ENCODE measurements at places on chromosomes 2 and 18.

DNA sequence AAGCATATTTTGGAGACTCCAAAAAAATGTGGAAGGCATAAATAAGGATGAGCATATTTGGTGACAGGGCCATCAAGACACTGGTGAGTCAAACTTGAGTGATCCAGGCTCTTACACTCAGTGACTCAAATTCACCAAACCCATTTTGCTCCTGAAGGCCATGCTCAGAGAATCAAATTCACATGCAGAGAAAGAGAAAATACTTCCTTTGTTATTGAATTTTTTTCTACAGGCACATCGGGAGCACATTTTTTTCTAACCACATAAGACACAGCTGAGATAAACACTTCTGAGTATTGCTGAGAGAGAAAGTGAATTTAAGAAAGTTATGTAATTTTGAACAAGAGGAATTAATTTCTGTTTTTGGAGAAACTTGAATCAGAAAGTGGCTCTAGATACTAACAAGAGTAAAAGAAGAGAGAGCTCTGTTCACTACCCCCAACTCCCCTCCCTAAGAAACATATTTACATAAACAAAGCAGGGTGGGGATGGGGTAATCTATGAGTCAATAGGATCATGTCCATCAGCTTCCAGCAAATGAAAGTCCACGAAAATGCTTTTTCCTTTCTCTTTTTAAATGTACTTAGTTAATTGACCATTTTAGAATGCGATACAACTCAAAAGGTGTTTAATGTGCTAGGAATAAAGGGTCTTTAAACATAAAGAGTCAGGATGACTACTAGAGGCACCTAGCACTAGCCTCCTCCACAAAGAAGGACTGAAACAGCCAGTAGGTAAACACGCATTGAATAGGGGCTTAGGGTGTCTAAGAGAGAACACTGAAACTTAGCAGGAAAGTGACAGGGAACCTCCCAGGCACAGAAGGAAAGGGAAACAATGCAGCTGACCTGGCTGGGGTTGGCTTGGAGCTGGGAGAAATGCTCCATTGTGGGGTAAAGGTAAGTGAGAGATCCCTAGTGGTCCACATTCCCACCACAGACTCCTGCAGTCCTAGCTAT lies 152.3 kb downstream of the KCNE4 start:
- DNase-seq: no peak

DNA sequence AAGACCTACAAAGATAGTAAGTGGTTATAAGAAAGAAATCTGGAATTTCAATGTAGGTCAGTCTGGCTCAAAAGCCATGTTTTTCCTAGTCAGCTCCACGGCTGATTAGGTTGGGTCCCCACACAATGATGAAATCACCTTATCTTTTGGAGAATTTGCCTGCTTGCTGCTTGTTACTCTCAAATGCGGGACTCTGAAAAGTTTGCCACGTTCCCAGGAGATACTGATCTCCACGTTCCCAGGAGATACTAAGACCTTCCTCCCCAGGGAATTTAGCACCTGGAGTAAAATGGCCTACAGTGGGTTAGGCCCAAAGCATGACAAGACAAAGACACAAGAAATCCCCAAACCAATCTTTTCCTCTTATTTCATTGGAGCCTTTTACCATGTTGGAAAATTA lies 449.6 kb downstream of the TNS1 start:
- no peak for DNase-seq

DNA sequence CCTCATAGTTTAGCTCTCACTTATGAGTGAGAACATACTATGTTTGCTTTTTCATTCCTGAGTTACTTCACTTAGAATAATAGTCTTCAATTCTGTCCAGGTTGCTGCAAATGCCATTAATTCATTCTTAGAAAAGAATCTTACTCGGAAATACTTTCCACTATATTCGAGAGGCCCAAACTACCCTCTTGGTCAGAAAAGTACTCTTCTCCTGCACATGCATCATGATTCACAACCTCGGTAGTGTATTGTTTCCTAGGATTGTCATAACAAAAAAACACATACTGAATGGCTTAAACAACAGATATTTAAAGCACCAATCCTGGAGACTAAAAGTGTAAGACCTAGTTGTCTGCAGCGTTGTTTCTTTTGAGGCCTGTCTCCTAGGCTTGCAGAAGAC lies 364.0 kb upstream of the SLC14A2 start:
- DNase-seq: no peak

- DNase-seq: no peak
Measured at GRCh38 chr2:217382794-217383193, 522.9 kb upstream of the TNP1 start.

GRCh38 chr18:59219672-59220163 lies at the start of gene GRP:
GRP (plus strand) TSS chr18:59220158; CDS start chr18:59220266, 108 bp downstream.
- peak; percentile 70 for DNase-seq

GRCh38 chr18:58635891-58636290 lies 7.0 kb upstream of the ALPK2 start:
- DNase-seq: no peak

DNA sequence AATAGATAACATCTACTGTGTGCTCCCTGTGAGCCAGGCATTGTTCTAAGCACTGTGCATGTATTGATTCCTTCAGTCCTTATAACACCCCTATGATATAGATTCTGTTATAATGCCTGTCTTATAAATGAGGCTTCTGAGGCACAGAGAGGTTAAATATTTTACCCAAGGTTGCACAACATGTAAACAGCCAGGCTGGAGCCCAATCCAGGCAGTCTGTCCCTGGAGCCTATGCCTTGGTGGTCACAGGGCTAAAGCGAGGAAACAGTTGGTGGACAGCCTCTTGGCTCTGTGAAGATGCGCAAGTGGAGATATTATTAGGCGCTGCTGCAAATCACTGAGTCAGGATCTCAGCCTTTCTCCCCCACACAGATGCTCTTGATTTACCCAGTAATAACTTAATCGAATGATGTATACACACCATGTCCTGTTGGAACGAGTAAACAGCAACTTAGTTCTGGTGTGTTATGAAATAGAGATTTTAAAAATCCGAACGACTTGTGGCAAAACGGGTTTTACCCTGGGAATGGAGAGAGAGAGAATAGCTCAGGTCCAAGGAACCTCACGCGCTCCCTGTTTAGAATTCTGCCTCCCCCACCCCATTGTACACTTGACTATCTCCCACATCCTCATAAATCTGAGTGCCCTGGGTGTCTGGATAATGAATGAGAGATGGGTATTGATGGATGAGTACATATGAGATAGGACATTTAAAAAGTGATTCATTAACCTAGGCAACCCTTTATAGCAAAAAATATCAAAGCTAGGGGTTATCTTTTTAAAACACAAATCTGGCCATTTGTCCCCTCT lies 231.9 kb downstream of the BCL2 start:
- no peak for DNase-seq

- no peak for DNase-seq
Measured at GRCh38 chr2:83742117-83742782, 716.8 kb downstream of the SUCLG1 start.

DNA sequence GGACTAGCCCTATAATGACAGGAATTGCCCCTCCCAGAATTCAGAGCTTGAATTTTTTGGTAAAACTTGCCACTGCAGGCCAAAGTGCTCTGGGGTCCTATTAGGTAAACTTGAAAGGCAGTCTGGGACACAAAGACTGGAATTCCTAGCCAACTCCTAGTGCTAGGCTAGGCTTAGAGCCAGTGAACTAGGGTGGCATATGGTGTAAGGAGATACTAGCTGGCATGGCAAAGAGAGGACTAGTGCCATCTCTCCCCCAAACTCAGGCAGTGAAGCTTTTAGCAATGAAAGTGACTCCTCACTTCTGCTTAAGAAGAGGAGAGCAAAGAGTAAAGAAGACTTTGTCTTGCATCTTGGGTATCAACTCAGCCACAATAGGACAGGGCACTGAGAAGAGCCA lies 410.5 kb upstream of the CNTNAP5 start:
- DNase-seq: no peak

- DNase-seq: no peak
Measured at GRCh38 chr2:176127774-176128072, 1.8 kb upstream of the HOXD8 start.

GRCh38 chr2:189348369-189348768 lies 92.9 kb upstream of the WDR75 start:
- DNase-seq: no peak

DNA sequence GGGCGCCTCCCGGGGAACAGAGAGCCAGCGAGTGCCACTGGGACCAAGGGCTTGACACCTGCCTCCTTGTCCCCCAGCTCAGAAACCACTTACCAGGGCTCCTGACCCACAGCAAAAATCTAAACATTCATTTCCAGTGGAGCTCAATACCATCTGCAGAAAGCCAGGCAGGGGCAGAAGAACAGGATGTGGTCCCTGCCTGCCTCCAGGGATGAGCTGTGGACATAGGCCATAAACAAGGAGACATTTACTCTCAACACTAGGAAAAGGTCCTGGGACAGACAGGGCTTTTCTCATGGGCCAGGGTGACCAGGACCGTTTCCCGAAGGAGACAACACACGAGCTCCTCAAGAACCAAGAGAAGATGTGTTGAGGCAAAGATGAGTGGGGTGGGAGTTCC lies 203.0 kb downstream of the CTIF start:
- no peak for DNase-seq

GRCh38 chr2:4900861-4901770 lies 791.1 kb upstream of the SOX11 start:
- no peak for DNase-seq

GRCh38 chr2:230757476-230757875 lies 44.8 kb downstream of the CAB39 start:
- no peak for DNase-seq

- DNase-seq: peak; percentile 25
Measured at GRCh38 chr2:72097276-72097675, 50.4 kb downstream of the CYP26B1 start.

- DNase-seq: no peak
Measured at GRCh38 chr18:26765498-26765897, 100.0 kb downstream of the AQP4 start.

GRCh38 chr2:88871336-88871735 lies 179.9 kb downstream of the RPIA start:
- DNase-seq: no peak

DNA sequence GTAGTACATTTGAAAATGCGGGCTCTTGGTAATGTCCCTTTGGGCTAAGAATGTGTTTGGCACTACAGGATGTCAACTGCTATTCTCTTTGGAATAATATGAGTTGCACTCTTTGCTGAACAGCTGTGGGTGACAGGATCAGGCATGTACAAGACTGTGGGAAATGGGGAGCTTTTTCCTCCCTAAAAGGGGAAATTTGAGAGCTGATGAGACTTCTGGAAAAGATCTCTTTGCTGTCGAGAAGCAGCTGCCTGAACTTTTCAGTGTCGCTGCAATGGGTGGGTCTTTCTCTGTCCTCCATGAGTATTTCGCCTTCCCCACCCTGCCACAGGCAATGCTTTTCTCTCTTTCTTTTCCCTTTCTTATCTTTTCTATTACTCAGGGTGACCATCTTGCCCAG lies 762.2 kb upstream of the GCFC2 start:
- no peak for DNase-seq

DNA sequence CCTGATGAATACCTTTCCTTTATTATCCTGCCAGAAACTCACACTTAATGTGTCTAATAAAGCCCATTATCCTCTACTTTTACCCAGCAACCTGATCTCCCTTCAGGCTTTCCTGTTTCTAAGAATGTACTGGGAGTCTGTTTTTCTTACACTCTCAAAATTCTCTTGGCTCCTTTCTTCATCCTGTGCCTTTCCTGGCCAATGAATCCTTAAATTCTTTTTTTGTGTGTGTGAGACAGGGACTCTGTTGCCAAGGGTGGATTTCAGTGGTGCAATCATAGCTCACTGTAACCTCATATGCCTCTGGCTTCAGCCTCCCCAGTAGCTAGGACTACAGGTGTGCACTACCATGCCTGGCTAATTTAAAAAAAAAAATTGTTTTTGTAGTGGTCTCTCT lies 72.7 kb downstream of the MAP2 start:
- no peak for DNase-seq

GRCh38 chr2:153770359-153770991 lies 101.2 kb upstream of the GALNT13 start:
- DNase-seq: no peak

DNA sequence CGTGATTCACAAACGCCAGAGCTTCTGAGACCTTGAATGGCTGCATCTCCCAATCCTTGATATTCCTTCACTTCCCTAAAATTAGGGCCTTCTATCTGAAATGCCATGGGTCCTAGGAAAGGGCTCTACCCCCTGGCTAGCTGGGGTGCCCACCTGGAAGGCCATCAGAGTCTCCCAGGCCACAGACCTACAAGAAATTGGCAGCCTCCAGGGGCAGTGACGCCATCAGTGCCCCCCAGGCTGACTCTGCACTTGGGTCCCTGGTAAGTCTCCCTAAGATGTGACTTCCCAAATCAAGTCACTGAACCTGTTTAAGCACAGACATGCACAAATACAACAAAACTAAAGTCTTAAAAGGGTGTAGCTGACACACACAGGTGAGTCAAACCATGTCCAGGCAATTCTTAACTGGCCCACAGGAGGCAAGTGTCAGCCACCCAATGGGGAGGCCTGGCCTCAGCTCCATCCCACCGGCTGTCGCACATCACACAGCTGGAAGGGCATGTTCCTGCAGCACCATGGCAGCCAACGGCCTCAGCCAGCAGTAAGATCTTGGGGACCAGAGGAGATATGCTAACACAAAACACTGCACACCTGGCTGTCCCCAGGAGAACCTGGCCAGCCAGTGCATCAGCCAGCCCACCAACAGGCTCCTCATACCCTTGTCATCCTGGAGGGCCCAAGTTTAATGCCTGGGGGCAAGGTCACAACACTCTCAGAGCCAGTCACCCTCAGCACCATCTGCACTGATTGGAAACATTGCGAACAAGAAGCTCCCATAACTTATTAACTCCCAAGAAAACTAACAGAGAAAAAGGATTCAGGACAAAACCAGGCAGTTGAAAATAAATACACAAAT lies 5.2 kb downstream of the PARD6G start:
- DNase-seq: no peak

GRCh38 chr2:200373231-200373630 lies 66.7 kb downstream of the SPATS2L start:
- no peak for DNase-seq

GRCh38 chr2:20632446-20632990 lies 18.4 kb downstream of the HS1BP3 start:
- DNase-seq: no peak

DNA sequence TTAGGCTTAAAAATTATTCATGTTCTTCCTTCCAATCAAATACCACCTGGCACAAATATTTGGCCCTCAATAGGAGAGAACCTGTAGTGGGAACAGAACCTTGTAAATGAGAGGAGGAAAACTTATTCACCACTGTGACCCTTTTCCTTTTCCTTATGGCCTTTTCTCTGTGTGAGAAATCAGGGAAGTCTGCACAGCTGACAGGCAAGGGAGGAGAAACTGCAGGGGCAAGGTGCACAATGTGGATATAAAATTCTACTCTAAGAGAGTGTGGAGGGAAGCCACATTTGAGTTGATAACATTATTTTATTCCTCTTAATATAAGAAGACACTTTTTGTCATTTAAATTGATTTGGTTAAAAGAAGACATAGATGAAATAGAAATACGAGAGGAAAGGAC lies 1247.0 kb upstream of the CHAC2 start:
- DNase-seq: no peak

Data from ecto neural progenitor cell (in vitro differentiated cells).